Stimulated activated CD8-positive, alpha-beta memory T cell treated with anti-CD3 and anti-CD28 coated beads, Interleukin-7, amount 100 ng/mL, for 1 hour (primary cell): ENCODE measurements at places on chromosomes 2 and 18.

DNA sequence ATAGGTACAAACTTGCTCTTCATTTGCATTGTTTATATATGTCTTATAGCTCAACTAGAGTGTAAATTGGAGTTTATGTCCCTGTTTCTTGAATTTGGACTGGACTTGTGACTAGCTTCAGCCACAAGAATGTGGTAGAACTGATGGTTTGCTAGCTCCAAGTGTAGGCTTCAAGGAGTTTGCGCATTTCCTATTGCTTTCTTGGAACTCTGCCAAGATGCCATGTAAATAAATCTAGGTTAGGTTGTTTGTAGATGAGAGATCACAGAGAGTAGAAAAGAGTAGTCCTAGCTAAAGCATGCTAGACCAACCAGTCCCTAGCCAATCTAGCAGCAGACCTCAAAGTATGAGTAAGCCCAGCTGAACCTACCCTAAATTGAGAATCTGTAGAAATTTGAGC is 183.0 kb upstream of the CYP26B1 start:
- no peak for DNase-seq

GRCh38 chr2:19038071-19039015 is 320.1 kb downstream of the OSR1 start:
- DNase-seq: no peak

GRCh38 chr18:10804126-10804525 is 278.3 kb downstream of the NAPG start:
- DNase-seq: no peak

GRCh38 chr2:47456851-47457250 is 53.9 kb downstream of the MSH2 start:
- DNase-seq: no peak

DNA sequence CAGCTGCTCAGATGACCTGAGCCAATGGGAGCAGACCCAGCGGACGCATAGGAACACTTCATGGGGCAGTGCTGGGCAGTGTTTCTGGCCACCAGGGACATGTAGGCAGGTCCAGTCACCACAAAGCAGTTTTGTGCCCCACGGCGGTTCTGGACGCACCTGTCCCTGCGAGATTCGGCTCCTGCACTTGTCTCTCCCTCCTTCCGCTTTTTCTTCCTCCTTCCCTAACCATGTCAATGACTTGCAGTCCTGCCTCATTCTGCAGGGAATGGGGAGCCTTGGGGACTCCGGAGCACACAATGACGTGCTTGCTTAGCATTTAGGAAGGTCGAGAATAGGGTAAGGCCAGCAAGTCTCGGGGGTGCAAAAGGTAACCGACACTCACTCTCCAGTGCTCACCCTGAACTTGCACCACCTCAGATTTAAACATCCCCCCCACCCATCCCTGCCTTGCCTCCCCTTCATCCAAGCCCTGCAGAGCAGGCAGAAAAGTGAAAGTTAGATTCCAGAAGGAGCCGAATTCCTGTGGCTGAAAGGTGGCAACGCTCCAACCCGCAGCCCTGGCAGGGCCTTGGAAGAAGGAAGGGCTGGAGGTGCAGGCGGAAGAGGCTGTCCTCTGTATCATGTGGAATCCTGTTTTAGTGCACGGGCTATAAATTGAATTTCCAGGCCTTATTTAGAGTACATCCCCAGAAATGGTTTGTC is 40.5 kb upstream of the ATG16L1 start:
- no peak for DNase-seq

- DNase-seq: no peak
These were observed 11.2 kb downstream of the CWC22 start for GRCh38 chr2:179995741-179996515.

- no peak for DNase-seq
These were observed 1.7 kb upstream of the STAMBP start for GRCh38 chr2:73827018-73827417.

DNA sequence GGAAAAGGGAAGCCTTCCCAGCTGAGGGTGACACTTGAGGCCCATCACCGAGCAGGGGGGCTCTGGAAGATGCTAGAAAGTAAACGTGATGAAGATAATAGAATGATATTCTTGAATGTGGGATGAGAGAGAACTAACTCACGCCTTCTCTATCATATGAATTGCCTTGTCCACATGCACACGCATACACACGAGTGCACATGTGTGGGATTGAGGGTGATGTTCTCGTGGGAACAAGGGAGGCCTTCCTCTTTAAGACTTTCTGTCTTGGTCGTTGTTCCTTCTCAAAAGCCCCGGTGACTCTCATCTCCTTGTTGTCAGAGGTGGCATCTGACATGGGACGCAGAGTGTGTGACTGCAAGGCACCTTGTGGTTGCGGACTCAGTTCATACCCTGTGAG is 436.9 kb downstream of the ZNF516 start:
- no peak for DNase-seq

DNA sequence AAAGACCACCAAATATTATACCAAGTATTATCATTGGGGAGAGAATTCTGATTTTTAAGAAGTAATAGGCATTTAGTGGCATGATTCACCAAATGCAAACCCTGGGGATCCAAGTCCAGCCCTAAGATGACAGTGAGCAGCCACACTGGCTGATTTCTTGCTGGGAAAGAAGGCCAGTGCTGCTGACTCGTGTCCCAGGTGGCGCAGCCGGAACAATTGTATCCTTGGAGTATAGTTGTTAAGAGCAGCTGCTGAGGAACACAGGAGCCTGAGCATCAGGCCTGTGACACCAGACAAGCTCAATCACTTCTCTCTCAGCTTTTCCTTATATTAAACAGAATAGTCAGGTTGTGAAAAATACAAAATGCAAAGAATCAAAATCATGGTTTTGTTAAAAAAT is 48.4 kb downstream of the LRP1B start:
- no peak for DNase-seq

DNA sequence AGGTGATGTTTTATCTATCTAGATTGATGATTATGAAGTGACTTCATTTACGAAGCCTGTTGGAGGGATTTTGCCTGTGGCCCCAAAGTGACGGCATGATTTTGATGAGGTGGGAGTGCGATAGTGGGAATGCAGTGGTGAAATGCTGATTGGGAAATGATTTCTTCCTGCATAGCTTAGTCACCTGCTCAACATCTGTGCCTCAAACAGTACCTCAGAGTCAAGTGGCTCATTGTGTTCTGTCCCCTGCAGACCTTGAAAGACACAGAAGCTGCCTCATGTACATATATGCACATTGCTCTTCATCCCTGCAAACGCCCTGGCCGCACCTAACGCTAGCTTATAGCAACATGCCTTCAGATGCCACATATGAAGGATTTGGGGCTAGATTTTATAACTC is 201.2 kb downstream of the TPGS2 start:
- DNase-seq: no peak

DNA sequence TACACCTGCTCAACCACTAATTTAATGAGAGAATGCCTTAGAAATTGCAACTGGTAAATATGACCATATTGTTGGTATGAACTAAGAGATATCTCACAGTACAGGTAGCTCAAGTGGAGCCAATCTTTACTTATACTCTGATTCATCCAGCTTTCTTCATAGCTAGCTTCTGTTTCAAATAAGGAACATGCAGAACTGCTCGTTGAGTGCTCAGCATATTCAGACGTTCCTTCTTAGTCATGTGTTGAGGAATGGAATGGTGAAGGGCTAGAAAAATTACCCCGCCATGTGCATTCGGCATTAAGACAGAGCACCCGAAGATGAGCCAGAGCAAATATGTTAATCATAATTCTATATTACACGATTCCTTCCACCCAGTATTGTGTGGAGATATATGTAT is 144.0 kb upstream of the VRK2 start:
- no peak for DNase-seq

GRCh38 chr2:142710336-142710735 is 167.1 kb upstream of the KYNU start:
- no peak for DNase-seq

- DNase-seq: no peak
These were observed 156.0 kb downstream of the SLC4A3 start for GRCh38 chr2:219783359-219783975.

DNA sequence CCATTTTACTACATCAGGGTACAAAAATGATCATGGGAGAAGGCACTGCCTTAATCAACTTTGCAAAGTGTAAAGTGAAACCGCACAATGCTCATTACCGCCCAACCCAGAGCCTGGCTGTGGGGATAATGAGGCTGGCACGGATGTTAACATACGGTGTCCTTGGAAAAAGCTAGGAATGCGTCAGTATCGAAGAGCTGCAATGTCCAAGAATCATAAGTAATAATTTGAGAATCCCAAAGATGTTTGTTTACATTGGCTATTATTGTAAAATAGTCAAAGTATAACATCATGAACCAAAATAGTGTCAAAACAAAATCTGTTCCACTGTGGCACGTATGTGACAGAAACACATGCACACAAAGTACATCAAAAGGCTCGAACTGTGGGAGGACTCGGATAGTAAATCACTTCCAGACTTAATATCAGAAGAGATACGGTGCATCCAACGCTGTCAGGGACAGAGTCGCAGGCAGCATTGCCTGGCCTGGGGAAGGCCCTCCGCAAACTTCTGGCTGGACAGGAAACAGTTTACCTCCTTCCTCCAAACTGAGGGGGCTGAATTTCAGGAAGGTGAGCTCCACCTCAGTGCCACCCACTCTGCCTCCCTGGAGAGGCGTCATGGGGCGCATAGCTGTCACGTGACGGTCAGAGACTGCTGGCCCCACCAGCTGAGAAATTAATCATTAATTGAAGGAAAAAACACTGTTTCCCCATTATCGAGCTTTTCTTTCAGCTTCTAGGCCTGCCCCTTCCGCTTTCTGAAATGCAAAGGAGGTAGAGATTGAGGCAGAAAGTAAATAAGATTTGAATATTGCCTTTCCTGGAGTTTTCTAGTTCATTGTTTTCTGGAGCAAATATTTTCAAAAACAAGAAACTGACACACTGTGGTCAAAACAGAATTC is 1.8 kb upstream of the ID2 start:
- DNase-seq: no peak

DNA sequence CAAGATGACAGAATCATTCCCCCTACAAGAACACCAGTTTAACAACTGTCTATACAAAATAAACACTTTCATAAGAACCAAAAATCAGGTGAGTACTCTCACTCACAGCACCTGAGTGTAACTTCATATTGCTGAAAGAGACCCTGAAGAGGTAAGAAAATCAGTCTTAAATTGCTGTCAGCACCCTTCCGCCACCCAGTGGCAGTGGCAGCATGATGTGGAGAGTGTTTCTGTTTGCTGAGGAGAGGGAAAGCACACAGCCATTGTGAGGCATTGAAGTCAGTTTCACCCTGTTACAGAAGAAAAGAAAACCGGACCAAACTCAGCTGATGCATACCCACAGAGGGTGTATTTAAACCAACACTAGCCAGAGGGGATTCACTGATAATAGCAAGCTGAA is 1240.8 kb upstream of the CRIM1 start:
- no peak for DNase-seq

DNA sequence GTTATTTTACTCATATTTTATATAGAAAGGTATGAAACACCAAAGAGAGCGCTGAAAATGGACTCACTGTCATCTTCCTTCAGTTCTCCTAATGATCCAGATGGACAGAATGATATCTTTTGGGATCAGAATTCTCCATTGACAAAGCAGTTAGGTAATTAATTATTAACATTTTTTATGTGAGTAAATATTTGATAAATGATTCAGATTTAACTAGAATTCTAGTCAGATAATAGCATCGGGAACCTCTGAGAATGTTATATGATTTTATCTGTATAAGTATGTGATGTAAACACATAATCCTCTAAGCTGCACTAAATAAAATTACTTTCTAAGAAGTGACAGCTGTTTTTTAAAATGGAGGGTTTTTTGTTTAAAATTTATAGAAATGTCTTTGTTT is 2.0 kb downstream of the ETAA1 start:
- no peak for DNase-seq

- DNase-seq: no peak
These were observed 87.4 kb downstream of the STK39 start for GRCh38 chr2:168159754-168160585.

GRCh38 chr18:36560187-36560586 is 262.7 kb downstream of the FHOD3 start:
- DNase-seq: no peak

- no peak for DNase-seq
These were observed 88.1 kb upstream of the KLF7 start for GRCh38 chr2:207253666-207254345.

DNA sequence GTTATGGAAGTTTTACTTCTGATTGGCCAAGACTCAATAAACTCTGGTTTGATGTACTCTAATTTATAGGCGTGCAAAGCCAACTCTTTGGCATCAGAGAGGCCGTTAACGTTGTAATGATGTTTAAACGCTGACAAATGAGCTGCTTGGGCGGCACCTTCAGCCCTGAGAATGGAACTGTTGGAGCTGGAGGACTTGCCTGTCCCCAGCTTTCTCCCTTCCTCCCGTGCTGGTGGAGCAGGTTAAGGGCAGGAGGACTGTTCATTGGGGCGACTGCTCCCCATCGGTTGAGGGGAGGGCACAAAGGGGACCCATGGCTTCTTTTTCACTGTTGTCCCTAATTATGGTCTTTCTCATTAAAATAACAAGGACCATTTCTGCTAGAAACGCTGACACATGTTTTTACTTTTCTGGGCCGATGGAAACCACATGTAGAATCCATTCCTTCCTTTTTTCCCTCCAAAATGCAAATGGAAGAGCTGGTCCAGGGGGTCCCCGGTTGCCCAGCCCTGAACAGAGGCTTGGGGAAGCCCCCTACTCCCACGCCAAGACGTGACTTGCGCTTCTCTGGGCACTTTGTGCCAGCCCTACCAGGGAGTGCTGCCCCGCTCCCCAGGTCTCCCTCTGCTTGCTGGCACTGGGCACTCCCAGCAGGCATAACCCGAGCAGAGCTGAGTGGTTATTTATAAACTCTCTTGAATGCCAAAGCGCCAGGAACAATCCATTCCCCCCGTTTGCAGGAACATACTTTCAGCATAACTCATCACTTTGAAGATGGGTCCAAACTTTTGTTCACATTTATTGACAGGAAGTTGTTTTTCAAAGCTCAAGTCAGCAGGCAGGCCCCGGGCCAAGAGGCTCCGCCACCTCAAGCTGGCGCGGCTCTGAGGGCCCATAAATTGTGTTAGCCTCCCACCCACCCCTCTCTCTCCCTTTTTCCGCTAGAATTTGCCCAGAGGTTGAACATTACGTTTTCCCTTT is 170.1 kb downstream of the ASB1 start:
- DNase-seq: no peak

GRCh38 chr2:137036619-137037018 is 271.3 kb downstream of the THSD7B start:
- DNase-seq: no peak
